Epithelial cell of proximal tubule (primary cell): ENCODE measurements at places on chromosomes 12 and 14.

- DNase-seq = no peak
Measured at GRCh38 chr14:35277179-35277578, 15.0 kb upstream of the PSMA6 start.

- DNase-seq = no peak
Measured at GRCh38 chr14:31395572-31396205, 24.7 kb downstream of the HEATR5A start.

- DNase-seq = no peak
Measured at GRCh38 chr12:132137483-132138125, 6.5 kb downstream of the DDX51 start.

- no peak for DNase-seq
Measured at GRCh38 chr14:98932431-98933325, 339.3 kb downstream of the BCL11B start.

DNA sequence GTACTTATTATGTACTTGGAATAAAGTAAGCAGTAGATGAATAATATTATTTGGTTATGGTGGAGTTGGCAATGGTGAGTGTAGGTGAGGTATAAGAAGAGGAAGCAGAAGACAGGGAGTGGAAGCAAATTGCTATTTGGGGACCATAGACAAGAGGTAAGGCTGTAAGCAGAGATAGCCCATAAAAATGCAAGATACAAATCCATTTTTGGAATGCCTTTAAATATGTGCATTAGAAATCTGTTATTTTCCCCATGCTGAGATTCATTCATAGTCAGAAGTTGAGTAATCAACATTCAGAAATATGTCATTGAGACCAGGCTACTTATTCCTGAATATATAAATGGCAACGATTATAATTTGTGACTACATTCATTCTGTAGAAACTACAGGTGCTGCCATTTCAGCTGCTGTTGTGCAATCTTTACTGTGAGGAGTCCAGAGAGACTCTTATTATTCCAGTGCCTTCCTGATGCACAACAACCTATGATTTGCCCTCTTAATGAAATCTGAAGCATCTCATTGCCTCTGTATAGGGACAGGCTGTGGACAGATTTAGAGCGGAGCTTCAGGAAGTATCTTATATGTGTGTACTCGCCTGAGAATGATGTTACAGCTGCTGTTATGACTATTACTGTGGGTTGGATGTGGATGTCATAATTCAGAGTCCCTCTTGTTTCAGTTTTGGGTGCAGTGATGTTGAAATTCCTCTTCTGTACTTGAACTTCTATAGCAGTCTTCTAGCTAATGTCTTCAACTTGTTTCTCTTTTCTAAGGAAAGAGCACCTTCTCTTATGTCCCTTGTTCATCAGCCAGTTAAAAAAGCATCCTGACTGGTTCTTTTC is 173.8 kb downstream of the NAV3 start:
- no peak for DNase-seq

DNA sequence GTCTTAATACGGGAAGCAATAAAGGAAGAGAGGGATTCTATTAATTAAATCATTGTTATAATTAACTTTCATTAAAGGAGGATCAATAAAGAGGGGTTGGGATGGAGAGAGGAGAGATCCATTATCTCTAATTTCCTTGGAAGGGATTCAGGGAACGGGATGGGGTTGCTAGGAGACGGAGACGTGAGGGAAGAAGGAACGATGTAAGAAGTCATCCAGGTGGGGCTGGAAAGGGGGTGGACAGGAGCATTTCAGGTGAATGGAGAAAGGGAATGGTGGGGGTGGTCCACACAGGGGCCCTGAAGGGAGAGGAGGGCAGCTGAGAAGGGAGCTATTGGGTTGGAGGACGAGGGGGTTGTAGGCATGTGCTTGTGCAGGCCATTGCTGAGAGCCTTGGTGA is 17.2 kb downstream of the CALCOCO1 start:
- DNase-seq = no peak

GRCh38 chr12:65278576-65279368 is at the start of gene MSRB3:
Gene MSRB3, plus strand, starts transcription at chr12:65278683. Its CDS starts 29,897 bp downstream, at chr12:65308580.
- no peak for DNase-seq

GRCh38 chr12:1744932-1745331 is 54.1 kb downstream of the ADIPOR2 start:
- DNase-seq = no peak
